DMS53 (cell line): ENCODE measurements at places on chromosomes 12 and 14.
A peak's percentile ranks its signal among the peaks of the same experiment; 100 is the strongest.

DNA sequence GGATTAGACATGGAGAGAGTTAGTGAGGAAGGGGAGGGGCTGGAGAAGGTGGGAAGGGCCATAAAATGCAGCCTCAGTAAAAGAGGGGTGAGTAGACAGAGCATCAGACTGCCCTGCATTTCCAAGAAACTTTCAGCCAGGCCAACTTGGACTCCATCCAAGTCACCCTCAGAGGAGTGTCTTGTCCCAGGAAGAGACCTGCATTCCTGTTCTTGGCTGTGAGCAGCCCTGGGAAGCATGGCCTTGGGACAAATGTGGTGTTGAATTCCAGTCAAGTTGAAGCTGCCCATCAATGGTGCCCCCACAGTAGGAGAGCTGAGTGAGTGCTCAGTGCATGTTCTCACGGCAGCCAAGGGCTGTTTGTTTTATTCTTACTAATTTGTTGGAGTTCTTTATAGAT lies 35.0 kb upstream of the TUNAR start:
- peak; percentile 24 for DNase-seq

DNA sequence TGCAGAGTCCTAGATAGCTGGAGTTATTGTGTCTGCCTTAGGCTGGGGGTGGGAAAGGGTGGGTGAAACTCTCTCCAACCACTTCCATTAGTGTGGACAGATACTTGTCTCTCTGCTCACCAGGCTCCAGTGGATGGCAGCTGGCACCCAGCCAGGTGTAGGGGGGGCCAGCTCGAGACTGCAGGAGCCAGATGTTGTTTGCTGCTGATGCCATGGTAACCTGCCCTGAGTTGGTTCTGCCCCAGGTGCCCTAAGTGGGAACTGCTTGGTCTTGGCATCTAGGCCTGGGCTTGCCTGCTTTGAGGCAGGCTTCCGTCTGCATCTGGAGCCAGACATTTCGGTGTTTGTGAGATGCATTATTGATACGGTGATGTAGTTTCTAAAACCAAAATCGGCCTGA lies 82.2 kb downstream of the ADCK1 start:
- peak; percentile 83 for DNase-seq

GRCh38 chr12:51524386-51524901 lies 66.6 kb upstream of the SCN8A start:
- no peak for DNase-seq

DNA sequence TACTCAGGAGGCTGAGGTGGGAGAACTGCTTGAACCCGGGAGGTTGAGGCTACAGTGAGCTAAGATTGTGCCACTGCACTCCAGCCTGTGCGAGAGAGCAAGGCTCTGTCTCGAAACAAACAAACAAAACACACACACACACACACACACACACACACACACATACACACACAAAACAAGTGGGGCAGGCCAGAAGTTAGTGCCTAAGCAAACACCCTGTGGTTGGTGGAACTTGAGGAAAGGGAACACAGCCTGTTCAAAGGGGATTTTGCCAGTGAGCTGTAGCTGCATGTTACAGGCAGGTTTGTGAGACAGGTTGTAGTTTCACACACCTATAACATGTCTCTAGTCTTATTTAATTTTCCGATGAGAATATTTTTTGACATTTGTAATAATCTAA lies 175.3 kb upstream of the CLEC14A start:
- DNase-seq = no peak

- DNase-seq = no peak
Observed at GRCh38 chr14:32813401-32813800, 125.3 kb upstream of the NPAS3 start.

DNA sequence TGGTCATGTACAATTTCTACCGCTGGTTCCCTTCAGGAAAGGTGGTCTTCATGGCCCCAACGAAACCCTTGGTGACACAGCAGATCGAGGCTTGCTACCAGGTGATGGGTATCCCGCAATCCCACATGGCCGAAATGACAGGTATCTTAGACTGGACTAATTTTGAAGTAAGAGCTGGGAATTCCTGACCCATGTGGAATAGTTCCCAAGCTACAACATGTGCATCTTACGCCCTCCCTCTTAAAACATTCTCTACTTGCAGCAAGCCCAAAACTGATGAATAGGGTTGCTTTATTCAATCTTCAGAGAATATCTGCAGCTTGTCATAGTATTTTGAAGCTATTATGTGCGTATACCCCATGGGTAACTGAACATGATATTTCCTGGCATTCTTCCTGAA lies 669 bp downstream of the FANCM start:
- no peak for DNase-seq

DNA sequence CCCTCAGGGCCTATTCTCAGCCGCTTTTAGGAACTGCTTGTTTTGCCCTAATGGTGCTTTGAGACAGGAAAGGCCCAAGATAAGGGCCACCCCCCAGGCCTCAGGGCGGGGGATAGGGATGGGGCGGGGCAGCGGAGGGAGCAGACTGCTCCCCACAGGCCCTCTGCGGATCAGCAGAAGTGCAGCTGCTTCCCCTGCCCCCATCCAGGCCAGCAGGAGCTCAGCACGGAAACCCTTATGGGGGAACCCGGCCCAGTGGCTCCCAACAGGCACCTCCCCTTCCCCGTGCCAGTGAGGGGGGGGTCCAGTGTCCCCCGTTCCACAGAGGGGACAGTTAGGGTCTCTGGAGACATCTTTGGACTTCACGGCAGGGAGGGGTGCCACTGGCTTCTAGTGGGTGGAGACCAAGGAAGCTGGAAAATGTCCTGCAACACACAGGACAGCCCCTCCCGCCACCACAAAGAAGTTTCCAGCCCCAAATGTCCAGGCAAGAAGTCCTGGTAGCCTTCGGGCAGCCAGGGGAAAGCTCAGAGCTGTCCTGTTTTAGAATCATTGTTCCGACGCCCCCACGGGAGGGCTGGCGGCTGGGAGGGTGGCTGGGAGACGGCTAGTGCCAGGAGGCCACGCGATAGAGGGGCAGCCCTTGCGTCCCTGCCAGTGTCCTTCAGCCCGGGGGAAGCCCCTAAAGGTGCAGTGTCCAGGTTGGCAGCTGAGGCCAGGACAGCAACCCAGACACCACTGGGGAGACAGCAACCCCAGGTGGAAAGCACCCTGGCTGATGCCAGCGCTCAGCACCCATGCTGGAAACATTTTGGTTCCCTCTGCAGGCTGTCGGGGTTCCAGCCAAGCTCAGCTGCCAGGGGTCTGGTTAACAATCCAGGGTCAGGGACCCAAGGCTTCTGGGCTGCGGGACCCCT lies 10.4 kb upstream of the GPR132 start:
- no peak for DNase-seq
